ENCODE measurements at places on chromosomes 5 and 9.

DNA sequence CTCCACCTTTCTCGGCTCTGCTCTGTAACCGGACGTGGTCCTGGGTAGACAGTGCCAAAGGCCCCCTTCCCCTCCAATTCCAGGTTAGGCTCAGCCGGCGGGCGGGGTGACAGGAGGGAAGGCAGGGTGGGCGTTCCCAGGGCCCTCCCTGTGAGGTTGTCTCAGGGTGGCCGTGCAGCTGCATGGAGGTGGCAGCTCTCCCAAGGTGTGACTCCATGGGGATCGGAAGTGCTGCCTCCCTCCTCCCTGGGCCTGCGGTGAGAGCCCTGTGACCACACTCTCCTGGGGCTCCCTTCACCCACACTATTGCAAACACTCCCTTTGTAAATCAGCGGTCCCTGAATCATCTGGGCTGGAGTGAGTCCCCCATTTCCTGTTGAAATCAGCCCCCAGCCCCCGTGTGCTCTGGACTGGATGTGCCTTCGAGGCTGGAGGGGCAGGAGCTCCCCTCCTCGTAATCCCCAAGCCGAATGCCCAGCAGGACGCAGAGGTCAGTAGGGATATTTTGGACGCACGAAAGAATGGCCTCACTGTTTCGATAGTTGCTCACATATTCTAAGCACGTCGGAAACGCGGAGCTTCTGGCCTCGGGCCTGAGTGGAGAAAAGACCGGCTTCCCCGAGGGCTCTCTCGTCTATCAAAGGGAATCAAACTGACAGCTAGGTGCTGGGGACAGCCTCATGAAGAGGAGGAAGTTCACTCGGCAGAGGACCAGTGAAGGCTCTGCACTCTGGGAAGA, 107.6 kb upstream of the COL5A1 start:
- no peak for DNase-seq

GRCh38 chr9:12494411-12494810, 198.8 kb upstream of the TYRP1 start:
- DNase-seq: no peak

- DNase-seq: no peak
These were observed 74.4 kb upstream of the RUSC2 start for GRCh38 chr9:35415402-35416097.

- no peak for DNase-seq
These were observed 871.7 kb upstream of the TYRP1 start for GRCh38 chr9:11821306-11821975.

- DNase-seq: no peak
These were observed 5.8 kb downstream of the DPP7 start for GRCh38 chr9:137108608-137109249.

DNA sequence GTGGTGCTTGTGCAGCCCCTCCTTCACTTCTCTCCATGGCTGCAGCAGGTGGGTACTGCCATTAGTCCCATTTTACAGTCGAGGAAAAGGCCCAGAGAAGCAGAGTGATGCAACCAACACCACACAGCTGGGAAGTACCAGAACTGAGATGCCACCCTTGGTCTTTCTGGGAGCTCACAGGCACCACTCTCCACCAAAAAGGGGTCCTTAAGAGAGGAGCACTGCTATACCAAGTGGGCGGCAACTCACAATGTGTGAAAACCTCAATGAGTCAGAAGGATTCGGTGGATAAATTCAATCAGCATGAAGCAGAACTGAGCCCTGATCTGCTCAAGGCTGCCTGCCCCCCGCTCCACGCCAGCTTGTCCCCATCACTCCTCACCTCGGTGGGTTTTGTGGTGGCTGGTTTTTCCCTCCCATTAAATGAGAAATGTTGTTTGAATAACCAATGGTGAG, 213.7 kb downstream of the FSTL4 start:
- no peak for DNase-seq
